ENCODE measurements at places on chromosomes 3 and 15.

GRCh38 chr15:73941044-73941443 lies 14.8 kb downstream of the LOXL1 start:
- DNase-seq: no peak

- DNase-seq: no peak
These were observed 41.3 kb downstream of the ETV5 start for GRCh38 chr3:186067360-186068242.

GRCh38 chr3:57758686-57759085 lies 2.6 kb downstream of the SLMAP start:
- DNase-seq: no peak

GRCh38 chr3:168801794-168802193 lies 706.1 kb upstream of the GOLIM4 start:
- no peak for DNase-seq

DNA sequence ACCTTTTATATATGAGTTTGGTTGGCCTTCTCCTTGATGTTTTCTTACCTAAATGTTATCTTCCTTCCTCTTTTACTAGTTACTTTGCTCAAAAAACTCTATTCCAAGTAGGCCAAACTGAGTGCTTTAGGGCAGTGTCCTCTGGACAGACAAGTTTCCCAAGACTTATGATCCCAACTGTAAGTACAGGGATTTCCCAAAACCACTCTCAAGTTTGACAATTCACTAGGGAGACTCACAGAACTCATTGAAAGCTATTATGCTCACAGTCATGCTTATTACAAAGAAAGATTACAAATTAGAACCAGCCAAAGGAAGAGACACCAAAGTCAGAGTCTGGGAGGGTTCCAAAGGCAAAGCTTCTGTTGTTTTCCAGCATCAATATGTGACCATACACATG lies 534.2 kb upstream of the ALCAM start:
- DNase-seq: no peak

DNA sequence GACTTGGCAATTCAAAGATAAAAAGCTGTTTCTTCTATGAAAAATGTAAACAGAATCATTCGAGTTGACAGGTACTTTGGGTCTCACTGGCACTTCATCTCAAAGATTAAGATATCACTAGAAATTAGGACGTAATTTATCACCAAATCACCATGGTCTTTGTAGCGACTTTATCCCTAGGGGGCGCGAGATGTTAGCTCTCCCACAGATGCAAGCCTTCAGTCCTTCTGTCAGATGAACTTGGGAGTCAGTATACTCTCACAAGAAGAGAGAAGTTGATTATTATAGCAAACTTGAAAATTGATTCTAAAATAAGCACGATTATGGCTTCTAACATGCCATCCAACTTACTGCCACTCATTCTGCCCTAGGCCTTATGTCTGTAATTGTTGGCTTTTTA lies 150.3 kb downstream of the ALCAM start:
- DNase-seq: no peak

DNA sequence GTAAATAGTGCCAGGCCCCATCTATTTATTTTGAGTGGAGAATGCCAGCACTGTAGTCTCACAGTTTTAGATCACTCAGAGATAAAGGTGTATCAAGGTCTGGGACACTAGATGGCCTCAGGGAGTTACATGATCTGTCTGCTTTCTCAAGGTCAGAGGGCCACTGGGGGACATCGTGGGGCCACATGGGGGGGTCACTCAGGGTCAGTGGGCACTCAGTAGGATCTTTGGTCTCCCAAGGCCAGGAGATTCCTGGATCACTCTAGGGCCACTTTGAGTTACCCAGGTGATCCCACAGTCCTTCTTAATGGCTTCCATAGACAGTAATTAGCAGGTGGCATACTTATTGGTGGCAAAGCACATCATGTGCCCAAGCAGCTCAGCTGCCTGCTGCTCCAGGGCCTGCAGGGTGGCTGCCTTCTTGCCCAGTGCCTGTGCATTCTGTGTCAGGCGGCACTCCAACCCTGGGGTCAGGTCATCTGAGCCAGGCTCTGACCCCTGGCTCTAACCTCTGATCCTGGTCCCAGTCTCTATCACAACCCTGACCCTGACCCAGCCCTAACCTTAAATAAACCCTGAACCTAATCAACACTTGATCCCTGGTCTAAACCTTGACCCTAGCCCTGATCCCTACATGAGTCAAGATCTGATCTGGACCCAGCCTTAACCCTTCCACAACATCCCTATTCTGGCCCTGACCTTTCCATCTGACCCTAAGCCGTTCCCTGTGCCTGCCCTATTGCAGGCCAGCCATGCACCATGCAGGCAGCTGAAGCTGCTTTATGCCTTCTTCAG lies 1.8 kb upstream of the LAMB2 start:
- DNase-seq: no peak

DNA sequence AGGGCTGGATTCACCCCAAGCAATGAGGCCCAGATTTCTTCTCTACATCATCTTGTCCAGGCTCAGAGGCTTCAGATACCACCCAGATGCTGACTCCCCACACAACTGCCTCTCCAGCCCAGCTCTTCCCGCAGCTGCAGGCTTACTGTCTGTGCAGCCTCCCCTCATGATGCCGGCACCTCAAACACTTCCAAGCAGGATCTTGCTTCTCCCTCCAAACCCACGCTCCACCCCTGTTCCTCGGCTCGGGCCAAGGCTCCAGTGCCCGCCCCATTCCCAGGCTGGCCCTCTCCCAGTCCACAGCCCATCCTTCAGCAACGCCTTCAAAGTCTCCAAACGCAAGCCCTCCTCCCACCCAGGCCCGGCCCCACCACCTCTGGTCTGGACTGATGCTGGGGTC lies 159.2 kb upstream of the LINGO1 start:
- DNase-seq: peak; percentile 50

GRCh38 chr3:15831927-15832326 lies 34.1 kb upstream of the ANKRD28 start:
- DNase-seq: no peak

Measured in right hindlimb (tissue), 1 donor.